ENCODE measurements at places on chromosomes 4 and X.

GRCh38 chrX:120761810-120762209 is 113.9 kb downstream of the CT47B1 start:
- no peak for DNase-seq

GRCh38 chr4:155039162-155039561 is 169.3 kb upstream of the NPY2R start:
- DNase-seq = no peak

DNA sequence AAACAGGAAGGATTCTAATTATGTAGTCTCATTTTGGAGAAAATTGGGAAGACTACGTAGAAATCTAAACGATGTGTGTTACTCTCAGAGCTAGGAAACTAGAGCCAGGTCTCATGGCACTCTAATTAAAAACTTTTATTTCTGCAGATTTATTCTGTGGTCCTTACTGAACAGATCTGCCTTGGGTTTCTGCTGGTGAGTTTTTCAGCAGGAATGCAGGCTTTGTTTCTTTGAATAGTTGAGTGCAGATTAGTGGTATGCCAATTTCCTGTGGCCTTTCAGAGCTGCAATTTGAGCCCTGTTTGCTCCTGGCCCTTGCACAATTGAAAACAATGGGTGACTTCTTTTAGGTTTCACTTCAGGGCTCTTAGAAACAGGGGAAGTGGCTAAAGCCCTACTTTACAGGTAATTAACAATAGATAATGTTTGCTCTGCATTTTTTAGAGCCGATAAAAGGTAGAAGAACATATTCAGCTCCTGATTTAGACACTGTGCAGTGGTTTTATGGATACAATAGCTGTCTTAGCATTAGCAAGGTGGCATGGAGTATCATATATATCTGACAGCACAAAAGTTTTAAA is 21.8 kb downstream of the SPRY1 start:
- no peak for DNase-seq

DNA sequence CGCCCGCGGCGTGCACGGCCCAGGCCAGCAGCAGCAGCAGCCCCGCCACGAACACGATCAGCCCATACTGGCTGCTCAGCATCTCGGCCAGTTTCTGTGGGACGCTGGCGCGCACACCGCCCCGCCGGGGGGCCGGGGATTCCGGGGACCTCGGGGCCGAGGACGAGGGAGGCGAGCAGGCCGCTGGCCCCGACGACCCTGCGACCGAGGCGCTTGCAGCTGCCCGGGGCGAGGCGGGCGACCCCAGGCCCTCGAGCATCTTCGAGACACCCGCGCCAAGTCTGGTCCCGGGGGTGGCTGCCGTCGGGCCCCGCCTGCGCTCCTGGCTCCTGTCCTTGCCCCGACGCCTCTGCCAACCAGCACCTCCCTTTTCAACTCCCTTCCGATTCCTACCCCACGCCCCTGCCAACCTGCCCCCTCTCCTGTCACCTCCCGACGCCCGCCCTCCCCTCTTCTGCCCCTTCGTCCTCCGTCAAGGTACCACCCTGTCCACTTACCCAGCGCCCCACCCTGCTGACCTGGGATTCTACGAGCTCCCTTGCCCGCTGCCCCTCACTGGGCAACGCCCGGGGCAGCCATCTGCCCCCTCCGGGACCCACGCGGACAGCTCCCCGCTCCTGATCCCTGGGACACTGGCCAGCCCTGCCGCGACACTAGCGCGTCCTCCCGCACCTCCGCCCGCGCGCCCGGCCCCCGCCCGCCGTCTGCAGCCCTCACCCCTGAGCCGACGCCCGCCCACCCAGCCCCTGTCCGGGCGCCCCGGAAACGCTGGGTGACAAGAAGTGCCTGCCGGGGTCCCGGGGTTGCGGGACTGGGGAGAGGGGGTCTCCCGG is at the start of gene OTOP1:
TSS of gene OTOP1 (minus strand) at position 324 of the 833 bp plus-strand sequence. CDS start at position 259, 65 bp downstream.
- DNase-seq = no peak

DNA sequence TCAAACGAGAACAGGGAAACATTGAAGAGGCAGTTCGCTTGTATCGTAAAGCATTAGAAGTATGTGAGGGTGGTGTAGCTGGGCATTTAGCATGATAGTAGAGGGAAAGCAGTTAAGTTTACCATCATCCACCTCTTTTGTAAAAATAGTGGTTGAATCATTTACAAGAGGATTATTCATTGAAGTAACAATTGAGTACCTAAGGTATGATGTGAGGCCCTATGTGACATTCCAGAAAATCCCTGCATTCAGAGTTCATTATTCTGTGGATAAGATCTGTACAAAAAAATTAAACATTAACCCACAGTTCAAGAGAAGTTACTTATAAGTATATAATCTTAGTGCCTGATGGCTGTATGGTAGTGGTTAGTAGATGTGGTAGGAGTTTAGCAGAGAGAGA is 22.2 kb upstream of the GCNA start:
- DNase-seq = no peak

DNA sequence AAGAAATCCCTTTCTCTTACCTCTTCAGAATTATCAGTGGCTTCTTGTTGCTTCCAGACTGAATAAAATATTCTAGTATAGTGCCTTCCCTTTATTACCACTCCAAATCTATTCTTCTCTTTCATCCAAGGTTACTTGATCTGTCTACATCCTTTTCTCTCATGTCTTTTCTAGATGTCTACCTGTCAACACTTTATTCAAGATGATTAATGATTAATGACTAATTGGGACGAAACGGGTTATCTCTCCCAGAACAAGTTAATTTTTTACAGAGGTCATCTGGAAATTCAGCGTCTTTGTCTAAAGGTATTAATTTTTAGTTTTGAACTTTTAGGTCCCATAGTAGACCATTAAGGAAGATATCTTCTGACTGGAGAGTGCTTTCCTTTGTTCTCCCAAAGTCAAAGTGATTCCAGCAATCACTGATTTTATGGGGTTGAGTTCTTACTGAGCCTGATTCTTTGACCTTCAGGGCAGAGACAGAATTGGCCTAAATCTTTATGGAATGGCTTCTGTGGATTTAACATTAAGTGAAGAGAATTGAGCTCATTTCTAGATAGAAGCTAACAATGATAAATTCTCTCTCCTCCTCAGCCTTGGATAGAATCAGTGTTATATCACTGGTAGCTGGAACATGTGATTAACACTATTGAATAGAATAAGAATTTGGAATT is 335.4 kb upstream of the TEX13C start:
- no peak for DNase-seq

DNA sequence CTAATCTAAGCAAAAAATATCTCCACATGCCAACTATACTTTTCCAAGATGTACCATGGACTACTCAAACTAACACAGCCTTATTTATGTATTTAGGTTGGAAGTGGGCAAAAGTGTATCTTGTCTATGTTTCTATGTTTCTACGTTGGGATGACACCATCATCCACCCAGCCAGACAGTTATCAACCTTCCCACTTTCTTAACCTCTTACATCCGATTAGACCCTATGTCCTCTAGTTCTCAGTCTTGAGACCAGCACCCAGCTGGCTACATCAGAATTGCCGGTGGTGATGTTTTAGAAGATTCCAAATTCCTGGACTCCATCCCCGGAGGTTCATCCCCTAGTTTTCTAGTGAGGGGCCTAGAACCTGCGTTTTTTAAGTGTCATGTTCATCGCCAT is 1.0 kb upstream of the AASDH start:
- no peak for DNase-seq

DNA sequence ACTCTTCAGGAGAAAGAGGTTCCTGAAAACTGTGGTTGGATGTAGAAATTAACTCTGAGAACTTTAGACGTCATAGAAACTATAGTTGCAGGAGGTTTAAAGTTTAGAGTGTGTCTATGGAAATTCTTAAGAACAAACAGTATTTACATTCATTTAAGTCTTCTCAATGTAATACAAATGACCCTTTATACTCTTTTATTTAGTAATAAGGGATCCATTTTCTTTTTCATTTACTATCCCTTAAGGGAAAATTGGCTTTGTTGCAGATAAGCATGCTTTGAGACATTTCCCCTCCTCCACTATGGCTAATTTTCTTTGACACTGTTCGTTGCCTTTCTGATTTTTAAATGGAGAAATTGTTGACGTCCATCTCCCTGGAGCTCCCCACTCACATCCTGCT is 96.4 kb downstream of the POLA1 start:
- no peak for DNase-seq

GRCh38 chr4:78781924-78782323 is 5.8 kb downstream of the BMP2K start:
- no peak for DNase-seq

DNA sequence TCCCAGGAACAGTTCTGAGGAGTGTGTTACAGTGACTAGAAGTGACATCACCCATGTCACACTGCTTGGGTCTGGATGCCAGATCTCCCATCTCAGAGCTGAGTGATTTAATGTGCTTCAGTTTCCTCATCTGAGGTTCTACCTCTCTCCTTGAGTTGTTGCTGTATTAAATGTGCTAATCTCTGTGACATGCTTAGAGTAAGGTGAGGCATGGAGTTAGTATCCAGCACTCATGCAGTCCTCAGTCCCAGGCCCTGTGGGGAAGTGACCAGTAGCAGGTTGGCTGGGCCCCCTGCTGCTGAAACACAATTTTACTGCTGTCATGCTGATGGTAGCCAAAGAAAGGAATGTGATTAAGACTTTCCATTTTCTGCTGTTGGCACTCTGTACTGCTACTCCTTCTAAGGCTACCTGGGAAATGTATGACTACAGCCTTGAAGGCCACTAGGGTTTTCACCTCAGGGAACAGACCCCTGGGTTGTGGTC is 639.6 kb downstream of the MID1IP1 start:
- DNase-seq = no peak

DNA sequence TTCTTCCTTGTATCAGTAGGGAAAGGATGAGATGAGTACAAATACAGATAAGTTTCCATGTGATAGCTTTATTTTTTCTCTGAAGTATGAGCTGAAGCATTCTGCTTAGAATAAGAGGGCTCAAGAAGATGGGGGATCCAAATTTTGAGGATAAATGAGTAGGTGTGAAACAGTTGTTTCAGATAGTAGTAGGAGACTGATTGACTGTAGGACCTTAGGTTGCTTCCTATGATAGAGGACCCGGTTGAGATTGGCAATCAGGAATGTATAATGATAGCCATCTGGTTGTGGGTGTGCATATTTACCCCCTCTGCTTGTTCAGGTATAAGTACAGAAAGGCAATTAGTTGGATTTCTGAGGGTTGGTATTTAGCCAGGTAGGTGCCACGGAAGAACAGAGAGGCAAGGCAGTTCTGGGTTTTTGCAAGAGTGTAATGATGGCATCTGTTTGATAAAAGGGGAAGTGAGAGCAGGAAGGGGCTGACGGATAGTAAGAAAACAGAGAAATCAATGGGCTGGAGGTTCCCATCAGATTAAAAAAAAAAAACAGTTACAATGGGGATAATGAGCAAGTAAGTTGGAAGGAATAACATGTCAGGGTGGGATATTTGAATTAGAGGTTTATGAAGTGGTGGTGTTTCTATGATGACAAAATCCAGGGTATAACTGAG is 13.7 kb downstream of the OCRL start:
- no peak for DNase-seq

DNA sequence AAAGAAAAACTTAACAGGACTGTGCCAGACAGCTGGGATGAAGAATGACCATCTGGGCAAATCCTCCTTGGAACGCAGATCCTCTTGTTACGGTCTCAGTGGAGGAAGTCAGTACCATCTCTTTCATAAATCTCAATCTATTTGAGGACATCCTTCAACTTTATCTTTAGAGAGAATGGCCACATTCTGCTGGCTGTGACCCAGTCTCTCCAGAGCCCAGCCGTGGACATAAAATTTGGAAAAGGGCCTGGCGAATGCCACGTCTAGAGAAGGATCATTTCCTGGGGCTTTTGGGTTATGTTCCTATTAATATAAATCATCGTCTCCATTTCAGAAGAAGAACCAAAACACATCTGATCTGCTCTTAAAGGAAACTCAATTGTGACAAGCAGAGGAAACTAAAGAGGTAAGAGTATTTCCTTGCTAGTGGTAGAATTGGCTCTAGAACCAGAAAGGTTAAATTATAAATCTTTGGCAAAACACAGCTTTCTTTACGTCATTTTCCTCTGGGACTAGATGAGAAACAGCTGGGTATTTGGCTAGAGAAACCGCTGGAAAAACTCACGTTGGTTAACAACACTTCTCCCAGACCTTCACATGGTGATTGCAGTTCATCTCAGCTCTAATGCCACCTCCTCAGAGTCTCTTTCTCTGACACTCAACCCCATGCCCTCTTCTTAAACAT is 164.7 kb downstream of the CHIC2 start:
- DNase-seq = no peak

- DNase-seq = no peak
Observed at GRCh38 chrX:101774340-101774739, 114.7 kb upstream of the ARMCX2 start.

- no peak for DNase-seq
Observed at GRCh38 chr4:133316909-133317308, 167.8 kb downstream of the PCDH10 start.

- no peak for DNase-seq
Observed at GRCh38 chr4:161829591-161829990, 334.2 kb downstream of the FSTL5 start.

DNA sequence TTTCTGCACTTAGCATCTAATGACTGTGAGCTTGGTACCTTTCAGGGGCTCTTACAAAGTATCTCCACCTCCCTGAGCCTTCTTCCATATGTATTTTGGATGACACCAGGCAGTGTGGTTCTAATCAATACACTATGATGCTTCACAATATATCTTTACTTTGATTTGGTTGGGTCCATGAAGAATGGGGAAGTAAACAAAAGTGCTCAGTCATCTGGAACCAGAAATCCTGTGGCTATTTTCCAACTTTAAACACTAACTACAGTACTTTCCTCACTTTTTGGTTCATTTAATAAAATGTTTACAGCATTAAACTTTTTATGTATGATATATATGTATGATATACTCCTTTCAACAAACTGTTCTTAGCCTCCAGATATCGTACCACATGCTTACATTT is 216.4 kb upstream of the AFF2 start:
- DNase-seq = no peak

GRCh38 chrX:104660092-104660491 is 94.1 kb downstream of the IL1RAPL2 start:
- no peak for DNase-seq

DNA sequence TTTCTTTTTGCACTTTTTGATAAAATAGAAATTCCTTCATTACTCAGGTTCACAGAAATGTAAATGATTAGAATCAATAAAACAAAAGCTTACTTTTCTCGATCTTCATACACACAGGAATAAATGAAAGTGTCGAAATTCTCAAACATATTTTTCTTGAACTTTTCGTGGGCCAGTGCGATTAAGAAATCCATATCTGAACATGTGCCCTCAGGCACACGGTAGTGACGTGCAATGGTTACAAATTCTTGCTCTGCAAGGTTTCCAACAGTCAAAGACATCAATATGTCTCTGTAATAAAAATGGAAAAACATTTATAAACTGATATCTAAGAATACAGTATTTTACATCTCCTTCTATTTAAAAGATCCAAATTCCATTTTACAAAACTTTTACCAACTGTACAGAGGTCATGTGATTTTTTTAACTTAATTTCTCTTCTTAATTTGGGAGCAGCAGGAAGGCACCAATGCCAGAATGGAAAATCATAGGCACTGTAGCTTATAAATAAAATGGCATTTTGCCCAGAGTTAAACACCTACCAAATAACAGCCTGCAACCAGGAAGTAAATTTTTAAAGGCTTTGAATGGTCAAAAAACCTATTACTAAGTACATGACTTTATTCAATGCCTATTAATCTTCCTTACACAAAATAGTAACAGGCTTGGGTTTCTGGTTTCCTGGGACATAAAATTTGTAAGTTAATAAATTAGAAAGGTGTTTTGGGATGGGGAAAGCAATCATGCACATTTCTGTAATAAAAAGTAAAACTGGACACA is 165.0 kb downstream of the EFHC2 start:
- no peak for DNase-seq
